CD4-positive, alpha-beta T cell treated with Interleukin-6 at 100 ng/mL for 8 hours (primary cell): ENCODE measurements at places on chromosomes 1 and 21.

- DNase-seq = no peak
Measured at GRCh38 chr1:27359822-27360158, 7.0 kb downstream of the MAP3K6 start.

DNA sequence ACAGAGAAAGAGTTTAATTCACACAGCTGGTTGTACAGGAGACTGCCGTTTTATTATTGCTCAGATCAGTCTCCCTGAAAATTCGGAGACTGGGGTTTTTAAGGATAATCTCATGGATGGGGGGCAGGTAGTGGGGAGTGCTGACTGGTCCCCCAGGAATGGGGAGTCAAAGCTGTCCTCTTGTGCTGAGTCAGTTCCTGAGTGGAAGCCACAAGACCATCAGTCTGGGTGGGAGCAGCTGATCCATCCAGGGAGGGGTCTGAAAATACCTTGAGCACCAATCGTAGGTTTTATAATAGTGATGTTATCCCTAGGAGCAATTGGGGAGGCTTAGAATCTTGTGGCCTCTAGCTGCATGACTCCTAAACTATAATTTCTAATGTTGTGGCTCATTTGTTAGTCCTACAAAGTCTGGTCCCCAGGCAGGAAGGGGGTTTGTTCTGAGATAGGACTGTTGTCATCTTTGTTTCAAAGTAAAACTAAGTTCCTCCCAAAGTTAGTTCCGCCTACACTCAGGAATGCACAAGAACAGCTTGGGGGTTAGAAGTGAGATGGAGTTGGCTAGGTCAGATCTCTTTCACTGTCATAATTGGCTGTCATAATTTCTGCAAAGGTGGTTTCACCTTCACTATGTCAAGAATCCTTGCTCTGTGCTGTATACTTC lies 50.3 kb downstream of the TRAF5 start:
- DNase-seq = no peak

- DNase-seq = no peak
Measured at GRCh38 chr1:57214951-57215575, 208.8 kb downstream of the DAB1 start.

DNA sequence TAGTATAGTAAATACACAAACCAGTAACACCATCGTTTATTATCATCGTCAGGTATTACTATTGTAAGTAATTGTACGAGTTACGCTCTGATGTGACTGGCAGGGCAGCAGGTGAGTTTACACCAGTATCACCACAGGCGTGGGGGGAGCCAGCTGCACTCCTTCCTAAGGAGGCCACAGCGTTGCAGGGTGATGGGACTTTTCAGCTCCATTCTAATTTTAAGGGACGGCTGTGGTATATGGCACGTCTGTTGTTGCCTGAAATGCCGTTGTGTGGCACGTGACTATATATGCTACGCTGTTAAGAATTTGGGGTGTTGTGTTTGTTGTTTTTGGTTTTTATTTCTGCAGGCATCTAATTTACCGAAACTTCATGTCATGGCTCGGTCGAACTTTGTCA lies 164.8 kb upstream of the COL6A1 start:
- no peak for DNase-seq

- no peak for DNase-seq
Measured at GRCh38 chr1:230163719-230164118, 96.7 kb downstream of the GALNT2 start.

- no peak for DNase-seq
Measured at GRCh38 chr1:18868801-18869424, 9.5 kb upstream of the TAS1R2 start.

DNA sequence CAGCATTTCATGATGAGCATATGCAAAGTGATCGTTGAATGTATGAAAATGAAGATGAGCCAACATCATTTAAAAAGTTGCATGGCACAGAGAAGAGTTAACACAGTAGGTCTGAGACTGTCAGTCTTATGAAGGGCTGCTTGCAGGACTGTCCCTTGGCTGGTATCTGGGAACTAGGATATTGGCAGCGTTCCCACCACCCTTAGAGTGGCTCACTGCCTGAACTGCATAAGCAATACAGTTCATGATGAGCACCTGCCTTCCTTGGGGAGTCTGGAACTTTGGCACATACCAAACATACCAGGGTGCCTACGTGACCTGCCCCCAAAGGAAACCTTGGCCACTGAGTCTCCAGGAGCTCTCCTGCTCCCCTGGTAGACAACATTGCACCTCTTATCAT lies 161.8 kb downstream of the DSCAM start:
- DNase-seq = no peak

DNA sequence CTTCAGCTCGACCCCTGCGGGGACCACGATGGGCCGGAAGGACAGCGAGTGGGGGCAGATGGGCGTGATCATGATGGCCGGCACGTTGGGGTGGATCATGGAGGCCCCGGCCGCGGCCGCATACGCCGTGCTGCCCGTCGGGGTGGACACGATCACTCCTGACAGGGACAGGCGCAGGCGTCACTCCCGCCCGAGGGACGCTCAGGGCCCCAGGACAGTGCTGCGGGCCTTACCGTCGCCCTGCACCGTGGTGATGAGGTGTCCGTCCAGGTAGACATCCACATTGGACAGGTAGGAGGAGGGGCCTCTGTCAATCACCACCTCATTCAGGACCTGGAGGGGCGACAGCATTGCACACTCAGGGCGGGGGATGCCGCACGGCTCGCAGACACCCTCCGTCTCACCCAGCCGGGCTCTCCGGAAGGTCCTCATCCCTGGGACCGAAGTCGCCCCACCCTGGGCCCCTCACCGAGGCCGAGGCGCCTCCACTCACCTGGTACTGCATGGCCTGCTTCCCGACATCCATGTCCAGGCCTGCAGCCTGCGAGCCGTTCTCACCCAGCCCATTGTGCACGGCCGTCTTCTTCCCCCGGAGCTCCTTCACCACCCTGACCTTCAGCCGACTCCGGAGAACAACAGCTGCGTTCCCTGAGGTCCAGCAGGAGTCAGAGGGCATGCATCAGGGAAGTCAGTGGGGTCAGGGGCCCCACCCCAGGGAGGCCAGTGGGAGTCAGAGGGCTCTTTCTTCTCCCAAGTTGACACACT lies 24.0 kb downstream of the NADK start:
- DNase-seq = no peak

GRCh38 chr1:44587796-44588460 lies 86.4 kb downstream of the TMEM53 start:
- no peak for DNase-seq

GRCh38 chr21:25904044-25904695 lies 169.4 kb downstream of the GABPA start:
- DNase-seq = no peak

DNA sequence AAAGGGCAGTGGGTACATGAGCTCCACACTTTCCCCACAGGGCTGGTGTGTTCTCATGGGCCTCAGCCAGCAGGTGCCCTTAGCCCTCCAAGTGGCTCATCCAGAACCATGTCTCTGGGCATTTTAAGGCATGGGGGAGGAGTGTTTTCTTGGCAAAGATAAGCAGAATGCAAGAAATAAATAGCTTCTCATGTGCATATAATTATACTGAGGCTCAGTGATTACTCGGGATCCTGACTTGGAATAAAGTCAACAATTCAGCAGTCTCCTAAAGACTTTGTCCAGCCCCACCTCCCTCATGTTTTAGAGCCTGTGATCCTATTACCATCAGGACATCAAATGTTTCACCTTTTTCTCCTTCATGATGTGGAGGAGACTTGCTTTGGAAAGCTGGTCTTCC lies 92.7 kb upstream of the COG2 start:
- no peak for DNase-seq

DNA sequence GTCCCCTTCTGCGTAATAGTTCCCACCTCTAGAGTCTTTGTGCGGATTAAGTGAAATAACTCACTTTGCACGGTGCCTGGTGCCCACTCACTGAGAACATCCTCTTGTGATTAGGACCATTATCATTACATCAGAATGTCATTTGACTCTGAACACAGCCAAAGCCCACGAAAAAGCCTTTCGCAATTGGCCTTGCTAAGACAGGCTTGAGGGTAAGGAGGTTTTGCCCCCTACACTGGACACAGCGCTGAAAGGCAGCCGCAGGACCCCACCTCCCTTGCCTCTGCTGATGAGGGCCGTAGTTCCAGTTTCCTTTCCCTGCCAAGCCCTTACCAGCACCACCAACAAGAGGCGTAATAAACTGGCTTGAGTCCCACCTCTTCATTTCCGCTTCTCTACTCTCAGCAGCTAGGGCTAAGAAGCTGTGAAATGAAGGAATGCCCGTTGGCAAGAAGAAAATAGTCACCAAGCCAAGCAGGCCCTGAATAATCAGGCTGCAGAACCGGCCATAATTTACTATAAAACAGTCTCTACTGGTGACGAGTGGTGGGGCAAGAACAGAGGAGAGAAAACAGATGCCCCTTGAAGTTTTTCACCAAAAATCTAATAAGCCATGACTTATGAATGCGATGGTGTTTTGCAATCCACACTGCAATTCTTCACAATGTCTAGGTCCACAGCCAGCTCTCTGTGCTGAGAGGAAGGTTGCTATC lies 53.1 kb downstream of the SH3GLB1 start:
- DNase-seq = no peak

DNA sequence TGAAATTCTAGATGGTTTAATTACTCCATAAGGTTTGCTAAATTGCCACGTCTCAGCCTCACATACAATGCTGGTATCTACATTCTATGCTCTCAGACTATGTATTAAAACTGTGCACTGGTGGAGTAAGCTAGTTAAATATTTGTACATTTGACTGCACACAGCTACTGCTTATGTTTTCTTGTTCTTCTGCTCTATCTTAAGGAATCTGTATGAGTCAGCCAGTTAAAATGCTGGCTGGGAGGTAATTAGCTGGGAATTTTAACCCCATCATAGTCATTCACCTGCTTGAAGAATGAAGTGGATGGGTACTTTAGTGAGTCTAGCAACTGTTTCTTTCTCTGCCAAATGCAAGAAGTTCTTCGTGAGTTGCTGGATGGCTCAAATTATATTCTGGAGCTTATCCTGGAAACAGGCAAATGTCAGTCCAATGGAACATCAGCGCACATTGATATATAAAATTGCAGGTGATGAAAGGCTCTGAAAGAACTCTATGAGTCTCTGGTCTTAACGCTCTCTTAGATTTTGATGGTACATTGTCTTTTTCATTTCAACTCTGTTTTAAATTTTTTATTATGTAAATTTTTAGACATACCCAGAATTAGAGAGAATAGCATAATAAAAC lies 83.4 kb downstream of the BACH1 start:
- no peak for DNase-seq

DNA sequence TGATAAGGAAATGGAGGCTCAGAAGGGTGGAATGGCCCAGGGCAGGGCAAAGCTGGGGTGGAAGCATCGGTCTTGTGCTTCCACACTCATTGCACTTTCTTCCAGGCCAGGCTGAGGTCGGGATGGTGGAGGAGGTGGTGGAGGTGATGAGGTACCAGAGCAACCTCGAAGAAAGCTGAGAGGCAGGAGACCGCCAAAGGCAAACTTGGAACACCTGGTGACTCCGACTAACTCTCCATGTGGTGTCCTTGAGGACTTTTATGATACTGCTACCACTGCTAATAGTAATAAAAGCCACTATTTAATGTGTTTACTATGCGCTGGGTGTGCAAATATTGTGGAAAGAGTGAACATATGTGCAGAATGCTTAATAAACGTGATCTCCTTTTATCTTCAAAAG lies 16.9 kb upstream of the BTG2 start:
- DNase-seq = no peak

DNA sequence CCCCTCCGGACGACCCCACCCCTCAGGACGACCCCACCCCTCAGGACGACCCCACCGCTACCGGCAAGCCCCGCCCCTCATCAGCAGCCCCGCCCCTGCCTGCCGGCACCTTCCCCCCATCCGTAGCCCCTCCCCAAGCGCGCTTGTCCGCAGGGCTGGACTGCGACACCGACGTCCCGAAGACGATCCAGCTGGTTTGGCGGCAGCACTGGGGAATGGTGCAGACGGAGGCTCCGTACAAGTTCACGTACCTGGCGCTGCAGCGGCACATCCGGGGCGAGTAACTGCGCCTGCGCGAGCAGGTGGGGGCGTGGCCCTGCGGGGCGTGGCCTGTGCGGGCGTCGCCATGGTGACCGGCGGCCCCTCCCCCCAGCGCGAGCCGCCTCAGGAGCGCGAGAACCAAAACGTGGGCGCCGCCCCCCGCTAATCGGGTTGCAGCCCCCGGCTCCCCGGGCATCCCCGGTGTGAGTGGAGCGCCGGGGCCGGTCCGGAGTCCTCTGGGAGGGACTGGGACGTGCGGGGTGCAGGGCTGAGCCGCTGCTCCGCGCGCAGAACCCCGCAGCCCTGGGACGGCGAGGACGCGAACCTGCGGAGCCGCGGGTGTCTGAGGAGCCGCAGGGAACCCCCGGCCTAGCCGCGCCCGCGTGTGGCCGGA lies 4.9 kb downstream of the RNF223 start:
- peak; percentile 87 for DNase-seq

GRCh38 chr1:27507960-27508665 lies 18.1 kb upstream of the WASF2 start:
- no peak for DNase-seq

DNA sequence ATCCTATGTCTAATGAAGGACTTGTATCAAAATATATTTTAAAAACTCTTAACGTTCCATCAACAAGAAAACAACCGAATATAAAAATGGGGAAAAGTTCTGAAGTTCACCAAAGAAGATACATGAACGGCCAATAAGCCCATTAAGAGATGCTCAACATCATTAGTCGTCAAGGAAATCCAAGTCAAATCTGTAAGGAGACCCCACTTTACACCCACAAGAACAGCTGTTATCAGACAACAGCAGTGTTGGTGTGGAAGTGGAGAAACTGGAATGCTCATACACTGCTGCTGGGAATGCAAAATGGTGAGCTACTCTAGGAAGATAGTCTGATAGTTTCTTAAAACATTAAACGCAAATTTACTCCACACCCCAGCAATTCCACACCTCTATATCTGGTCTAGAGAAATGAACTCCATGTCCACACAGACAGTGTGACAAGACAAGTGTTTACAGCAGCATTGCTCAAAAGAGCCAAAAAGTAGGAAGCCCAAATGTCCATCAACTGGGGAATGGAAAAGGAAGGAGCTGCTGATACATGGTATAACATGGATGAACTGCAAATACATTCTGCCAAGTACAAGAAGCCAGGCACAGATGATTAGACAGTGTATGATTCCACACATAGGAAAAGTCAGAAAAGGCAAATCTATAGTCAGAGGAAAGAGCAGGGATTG lies 18.5 kb downstream of the UBE2G2 start:
- DNase-seq = no peak

DNA sequence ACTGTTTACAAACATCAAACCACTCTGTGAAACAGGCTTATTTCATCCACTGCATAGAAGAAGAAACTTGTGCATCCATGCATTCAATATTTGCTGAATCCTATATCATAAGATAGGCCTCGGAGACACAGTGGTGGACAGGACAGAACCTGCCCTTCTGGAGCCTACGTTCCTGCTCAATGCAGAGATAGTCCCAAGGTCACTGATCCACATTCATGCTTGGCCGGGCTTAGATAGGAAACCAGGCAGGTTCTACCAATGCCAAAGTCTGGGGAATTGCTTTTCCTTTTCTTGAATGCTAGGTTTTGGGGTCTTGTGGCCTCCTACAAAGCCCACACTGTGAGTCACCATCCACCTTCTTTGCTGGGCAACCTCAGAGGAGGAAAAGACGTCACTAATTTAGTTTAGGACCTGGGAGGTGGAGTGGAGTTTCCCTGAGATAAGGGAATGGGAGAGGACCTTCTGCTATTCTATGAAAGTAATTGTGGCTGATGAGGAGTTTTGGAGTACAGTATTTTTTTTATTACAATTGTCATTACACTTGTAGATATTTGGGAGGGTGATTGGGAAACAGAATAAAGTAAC lies 99.7 kb upstream of the CD34 start:
- no peak for DNase-seq
